Right lobe of liver (tissue), 6 donors: ENCODE measurements at places on chromosomes 7 and 10. TPM values are rescaled to one million over a fixed set of nuclear protein-coding genes. Genes with fewer than 3 reads are reported as not detected.

GRCh38 chr10:104328646-104328895, 9.7 kb downstream of the ITPRIP start:
- DNase-seq, result no peak

DNA sequence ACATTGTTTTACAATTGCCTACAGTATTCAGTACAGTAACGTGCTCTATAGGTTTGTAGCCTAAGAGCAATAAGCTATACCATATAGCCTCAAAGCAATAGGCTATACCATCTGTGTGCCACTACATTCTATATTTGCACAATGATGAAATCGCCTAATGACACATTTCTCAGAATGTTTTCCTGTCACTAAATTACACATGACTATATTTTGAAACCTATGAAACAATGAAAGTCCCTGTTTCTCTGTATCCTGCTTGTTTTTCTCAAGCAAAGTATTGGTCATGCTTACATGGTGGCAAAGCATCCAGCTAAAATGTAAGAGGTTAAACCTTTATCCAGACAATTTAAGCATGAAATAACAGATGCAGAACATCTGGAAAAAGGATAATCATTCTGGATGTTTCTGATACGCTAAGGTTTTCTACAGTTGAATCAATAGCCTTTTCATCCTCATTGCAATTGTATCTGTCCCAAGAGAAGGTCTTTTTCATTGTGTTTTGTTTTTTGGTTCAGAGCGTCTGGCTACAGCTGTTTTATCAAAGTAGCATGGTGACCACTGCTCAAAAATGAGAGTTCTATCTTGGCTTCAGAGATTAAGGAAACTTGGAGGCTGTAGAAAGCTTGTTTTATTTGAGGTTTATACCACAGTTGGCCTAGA, 81.7 kb downstream of the CSTF2T start:
- DNase-seq, result no peak

The ACTL6B gene
- total RNA-seq, result not detected

The MBL2 gene
- 68.6 TPM for total RNA-seq

- DNase-seq, result no peak
Observed at GRCh38 chr7:139870380-139870779, 41.3 kb downstream of the TBXAS1 start.

GRCh38 chr7:16875861-16876260, 5.9 kb downstream of the AGR3 start:
- no peak for DNase-seq

GRCh38 chr7:143256325-143256724, 6.9 kb upstream of the GSTK1 start:
- no peak for DNase-seq

DNA sequence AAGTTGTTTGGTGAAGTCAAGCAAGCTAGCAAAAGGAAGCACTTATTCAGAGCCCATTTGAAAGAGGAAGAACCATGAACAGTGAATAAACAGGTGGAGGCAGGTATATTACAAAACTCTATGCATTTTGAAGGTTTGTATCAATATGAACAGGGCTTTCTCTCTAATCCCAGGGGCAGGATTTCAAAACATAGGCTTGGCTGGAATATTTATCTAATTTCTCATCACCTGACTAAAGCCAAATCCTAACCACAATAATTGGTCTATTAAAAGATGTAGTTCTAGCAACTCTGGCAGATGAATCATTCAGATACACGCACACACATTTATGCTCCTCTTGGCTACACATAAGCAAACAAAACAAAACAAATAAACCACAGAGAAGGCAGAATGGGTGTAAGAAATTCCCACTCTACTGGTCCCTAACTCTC, 554.4 kb downstream of the INHBA start:
- no peak for DNase-seq

GRCh38 chr10:85048644-85049043, 720.3 kb downstream of the CCSER2 start:
- no peak for DNase-seq

GRCh38 chr7:128402356-128402755, 7.4 kb downstream of the IMPDH1 start:
- DNase-seq, result no peak

DNA sequence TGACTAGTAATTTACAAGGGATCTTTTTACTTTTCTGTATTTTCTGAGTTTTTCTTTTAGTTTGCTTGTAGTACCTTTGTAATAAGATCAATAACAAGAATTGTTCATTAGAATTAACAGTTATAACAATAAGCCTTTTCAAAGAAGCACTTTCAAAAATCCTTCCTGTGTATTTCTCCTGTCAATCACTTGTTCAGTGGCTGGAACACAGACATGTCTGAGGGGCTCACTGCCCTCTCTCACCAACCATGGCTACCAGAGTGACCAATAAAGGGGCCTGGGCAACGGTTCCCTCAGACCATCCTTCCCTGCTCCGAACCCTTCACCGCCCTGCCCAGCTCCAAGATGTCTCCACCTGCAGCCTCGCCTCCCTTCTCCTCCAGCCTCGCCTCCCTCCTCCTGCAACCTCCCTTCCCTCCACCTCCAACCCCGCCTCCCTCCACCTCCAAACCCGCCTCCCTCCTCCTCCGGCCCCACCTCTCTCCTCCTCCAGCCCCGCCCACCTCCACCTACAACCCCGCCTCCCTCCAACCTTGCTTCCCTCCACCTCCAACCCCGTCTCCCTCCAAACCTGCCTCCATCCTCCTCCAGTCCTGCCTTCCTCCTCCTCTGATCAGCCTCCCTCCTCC, 353.4 kb downstream of the TNS3 start:
- no peak for DNase-seq
